Lung microvascular endothelial cell (primary cell): ENCODE measurements at places on chromosomes 6 and 20.

DNA sequence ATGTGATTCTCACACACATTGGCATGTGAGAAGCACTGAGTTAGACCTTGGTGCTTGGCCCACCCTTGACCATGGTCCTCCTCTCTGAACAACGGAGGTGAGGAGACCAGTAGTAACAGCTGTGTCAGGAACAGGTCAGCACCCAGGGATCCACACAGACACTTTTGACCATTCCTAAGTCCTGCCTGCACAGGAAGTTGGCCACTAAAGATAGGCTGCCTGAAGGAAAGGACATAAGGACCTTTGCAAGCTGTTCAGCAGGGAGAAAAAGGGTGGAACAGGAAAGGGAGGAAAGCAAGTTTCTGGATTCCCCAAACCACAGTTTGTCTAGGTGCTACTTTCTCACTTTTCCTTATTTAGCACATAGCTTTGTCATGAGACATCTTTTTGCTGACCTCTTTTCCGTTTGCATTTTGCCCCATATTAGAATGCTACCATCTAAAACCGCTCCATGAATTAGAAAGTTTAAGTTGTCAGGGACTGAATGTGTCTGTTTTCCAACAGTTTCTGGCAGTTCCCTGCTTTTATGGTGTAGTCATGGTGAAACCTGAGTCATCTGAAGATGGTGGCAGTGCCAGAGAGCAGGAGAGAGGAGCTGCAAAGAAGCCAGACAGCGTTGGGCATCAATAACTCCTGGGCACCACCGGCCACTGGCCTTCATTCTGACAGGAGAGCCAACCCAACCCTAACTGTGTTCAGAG is 1.1 kb upstream of the CD109 start:
- peak; percentile 74 for DNase-seq

DNA sequence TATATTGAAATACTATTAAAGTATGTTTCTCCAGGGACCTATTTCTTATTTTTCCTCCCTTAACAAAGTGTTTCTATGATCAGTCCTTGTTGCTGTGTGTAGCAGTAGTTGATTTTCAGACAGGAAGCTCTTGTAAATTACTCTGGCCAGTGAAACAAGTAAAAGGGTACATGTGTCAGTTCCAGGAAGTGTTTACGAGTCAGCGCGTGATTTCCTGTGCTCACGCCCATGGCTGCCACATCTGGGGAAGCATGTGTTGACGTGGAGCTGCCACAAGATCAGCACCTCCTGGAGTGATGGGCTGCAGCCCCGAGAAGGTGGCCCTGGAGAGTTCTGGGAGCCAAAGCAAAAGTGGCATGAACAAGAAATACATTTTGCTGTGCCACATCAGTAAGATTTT is 38.6 kb upstream of the GGTLC1 start:
- DNase-seq: peak; percentile 96

DNA sequence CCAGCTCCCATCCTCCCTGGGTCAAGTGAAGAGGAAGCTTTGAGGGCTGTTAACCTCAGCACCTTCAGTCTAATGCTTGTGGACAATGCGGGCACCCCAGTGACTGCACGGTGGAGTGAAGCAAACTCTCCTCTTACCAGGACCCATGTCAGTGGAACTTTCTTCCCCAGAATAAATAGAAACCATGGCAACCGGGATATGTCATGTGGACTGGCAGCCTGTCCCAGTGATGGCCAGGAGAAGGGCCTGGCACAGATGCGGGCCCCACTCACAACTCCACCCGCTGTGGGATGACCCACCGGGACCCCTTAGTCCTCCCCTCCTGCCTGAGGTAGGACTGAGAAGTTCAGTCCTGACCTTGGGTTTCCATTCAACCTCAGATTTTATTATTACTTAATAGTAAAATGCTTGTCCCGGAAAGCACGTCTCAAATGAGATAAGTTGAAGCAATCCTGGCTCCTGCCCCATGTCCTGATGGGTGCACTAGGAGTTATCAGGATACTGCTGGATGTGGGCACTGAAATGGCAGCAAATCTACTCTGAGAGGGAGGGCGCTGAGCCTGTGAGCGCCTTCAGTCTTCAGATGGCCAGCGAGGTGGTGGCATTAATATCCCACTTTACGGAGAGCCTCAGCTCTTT is 23.5 kb downstream of the TOX2 start:
- peak; percentile 31 for DNase-seq

- DNase-seq: peak; percentile 77
These were observed 1.8 kb downstream of the GJA1 start for GRCh38 chr6:121436960-121437850.

GRCh38 chr6:50990750-50991446 is 172.2 kb downstream of the TFAP2B start:
- DNase-seq: no peak

DNA sequence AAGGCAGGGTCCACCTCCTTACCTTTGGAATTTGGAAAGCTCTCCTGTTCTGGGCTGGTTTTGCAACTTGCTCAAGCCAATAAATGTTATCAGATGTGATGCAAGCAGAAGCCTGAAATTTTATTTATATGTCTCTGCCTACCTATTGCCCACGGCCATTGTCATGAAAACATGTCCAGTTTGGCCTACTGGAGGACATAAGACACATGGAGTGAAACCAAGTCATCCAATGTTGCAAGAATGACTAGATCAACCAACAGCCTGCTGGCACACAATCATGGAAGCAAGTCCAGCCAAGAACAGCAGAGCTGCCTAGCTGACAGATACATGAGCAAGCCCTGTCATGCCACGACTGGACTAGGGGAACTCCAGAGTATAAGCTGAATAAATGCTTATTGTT is 56.7 kb upstream of the IRAK1BP1 start:
- DNase-seq: peak; percentile 58

- DNase-seq: peak; percentile 70
These were observed 2.2 kb downstream of the HIVEP2 start for GRCh38 chr6:142942805-142943227.

DNA sequence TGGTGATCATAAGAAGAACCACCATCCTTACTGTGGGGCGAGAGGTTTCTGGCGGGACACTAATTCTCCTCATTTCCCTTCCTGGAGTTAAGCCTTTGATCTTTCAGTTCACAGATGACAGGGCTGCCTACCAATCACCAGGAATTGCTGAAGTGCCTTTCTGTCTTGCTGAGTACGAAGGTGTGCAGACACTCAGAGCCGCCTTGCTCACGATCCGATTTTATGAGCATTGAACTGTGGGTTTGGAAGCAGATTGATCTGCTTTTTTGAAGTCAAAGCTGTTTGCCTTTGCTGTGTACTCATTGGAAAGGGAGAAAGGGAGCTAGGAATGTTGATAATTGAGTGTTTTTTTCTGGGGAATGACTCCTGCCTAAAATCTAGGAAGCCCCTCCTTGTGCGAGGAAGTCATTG is 129.1 kb upstream of the SALL4 start:
- DNase-seq: peak; percentile 66

GRCh38 chr20:38170826-38171674 is 6.0 kb upstream of the TGM2 start:
- peak; percentile 59 for DNase-seq

GRCh38 chr6:156423829-156424228 is 353.3 kb upstream of the ARID1B start:
- no peak for DNase-seq

GRCh38 chr20:50214226-50215024 is 23.8 kb downstream of the CEBPB start:
- no peak for DNase-seq

GRCh38 chr6:104460738-104461483 is 398.8 kb downstream of the HACE1 start:
- DNase-seq: no peak

GRCh38 chr6:34249469-34250261 is 859 bp upstream of the SMIM29 start:
- DNase-seq: no peak

GRCh38 chr6:131160254-131160758 is 25.0 kb downstream of the AKAP7 start:
- no peak for DNase-seq

DNA sequence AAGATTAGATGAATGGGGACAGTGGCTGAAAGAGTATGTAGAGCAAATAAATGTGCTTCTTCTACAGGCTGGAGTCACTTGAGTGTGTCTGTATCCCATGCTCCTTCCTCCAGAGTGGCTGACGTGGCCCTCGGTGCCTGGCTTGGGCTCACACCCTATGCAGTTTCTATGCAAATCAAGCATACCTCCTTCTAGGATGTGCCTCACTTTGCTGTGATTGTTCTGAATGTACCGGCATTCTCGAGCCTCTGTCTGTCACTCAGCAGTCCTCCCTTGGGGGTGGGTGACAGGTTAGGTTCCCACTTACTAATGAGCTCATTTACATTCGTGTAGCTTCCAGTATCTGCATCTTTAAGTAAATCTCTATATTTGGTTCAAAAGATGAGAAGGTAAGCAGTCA is 55.1 kb upstream of the HDDC2 start:
- DNase-seq: no peak

DNA sequence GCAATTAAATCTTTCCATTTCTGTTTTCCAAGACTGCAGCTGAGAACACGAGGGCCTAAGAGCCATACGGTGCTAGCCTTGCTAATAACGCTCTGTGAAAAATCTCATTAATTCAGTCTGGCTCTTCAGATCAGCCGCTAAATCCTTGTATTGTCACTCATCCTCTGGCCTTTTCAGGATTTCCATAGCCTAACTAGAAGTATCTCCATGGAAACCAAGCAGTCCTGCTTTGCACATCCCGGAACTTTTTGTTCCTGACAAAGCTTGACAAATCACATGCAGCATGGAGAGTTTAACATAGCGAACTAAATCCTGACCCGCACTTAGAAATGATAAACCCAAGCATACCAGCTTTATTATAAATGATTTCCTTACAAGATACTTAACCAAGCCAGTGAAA is 383.7 kb downstream of the CD83 start:
- no peak for DNase-seq

DNA sequence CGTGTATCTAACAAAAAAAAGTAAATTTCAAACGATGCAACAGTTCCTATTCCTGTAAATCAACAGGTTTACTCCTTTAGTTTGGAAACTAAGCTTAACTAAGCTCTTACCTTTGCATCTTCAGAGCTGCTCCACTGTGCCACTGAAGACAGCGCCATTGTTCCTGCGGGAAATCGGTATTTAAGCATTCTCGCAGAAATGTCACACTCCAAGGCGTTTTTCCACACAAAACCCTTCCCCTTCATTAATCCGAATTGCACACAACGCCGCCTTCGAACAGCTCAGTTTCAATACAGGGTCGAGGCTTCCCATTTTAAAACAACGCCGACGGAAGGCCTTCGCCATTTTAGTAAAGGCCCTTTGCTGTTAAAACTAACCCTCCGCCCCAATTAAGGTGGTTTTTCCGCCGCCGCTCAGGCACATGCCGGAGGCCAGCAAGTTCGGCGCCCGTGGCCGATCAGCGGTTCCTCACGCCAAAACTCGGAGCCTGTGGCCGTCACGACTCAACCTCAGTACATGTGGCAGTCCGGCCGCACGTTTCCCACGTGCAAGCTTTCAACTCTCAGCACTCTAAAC is 35.4 kb upstream of the SYNCRIP start:
- DNase-seq: no peak

GRCh38 chr6:167092672-167093339 is 30.1 kb upstream of the CCR6 start:
- no peak for DNase-seq
